ENCODE measurements at places on chromosomes 7 and 10.
A peak's percentile ranks its signal among the peaks of the same experiment; 100 is the strongest.

GRCh38 chr7:77862691-77863090, 64.1 kb downstream of the PHTF2 start:
- no peak for DNase-seq

- peak; percentile 95 for DNase-seq
Observed at GRCh38 chr7:6385110-6385781, 62.5 kb downstream of the DAGLB start.

DNA sequence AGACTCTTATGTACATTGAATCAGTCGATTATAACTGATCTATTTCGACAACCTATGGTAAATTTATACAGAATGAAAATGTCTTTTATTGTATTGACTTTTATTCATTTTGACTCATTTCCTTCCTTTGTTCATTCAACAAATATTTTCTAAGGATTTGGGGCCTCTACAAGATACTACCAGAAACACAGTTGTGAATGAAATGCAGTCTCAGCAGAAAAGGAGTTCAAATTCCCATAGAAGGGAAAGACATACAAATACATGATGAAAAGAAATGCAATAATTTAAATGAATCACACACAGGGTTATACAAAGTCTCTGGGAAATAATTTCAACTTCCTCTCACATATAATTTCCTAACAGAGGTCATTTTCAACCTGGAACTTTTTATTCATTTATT, 134.0 kb upstream of the SEMA3A start:
- no peak for DNase-seq

DNA sequence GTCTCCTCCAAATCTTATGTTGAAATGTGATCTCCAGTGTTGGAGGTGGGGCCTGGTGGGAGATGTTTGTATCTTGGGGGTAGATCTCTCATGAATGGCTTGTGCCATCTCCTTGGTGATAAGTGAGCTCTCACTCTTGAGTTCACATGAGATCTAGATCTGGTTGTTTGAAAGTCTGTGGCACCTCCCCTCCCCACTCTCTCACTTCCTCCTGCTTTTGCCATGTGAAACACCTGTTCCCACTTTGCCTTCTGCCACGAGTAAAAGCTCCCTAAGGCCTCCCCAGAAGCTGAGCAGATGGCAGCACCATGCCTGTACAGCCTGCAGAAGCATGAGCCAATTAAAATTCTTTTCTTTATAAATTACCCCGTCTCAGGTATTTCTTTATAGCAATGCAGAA, 23.5 kb downstream of the TMEM229A start:
- DNase-seq = no peak

- DNase-seq = peak; percentile 70
Observed at GRCh38 chr10:14010101-14010558, 320.6 kb downstream of the FRMD4A start.

GRCh38 chr7:151115121-151115835, 29.0 kb downstream of the AGAP3 start:
- DNase-seq = peak; percentile 31

- DNase-seq = no peak
Observed at GRCh38 chr7:4010061-4010605, 672.0 kb upstream of the FOXK1 start.
